ENCODE measurements at places on chromosomes 16 and 17. TPM values are rescaled to one million over a fixed set of nuclear protein-coding genes. Genes with fewer than 3 reads are reported as not detected.

C16orf54 gene
- total RNA-seq = not detected

CFAP97D1 gene
- not detected for total RNA-seq

KCNAB3 gene
- 0.49 TPM for total RNA-seq

ALOX15B gene
- total RNA-seq = not detected

SLC13A5 gene
- 0.19 TPM for total RNA-seq

KRTAP3-1 gene
- total RNA-seq = not detected

ZPBP2 gene
- not detected for total RNA-seq

CACNG5 gene
- not detected for total RNA-seq

CETP gene
- 15.9 TPM for total RNA-seq

CHST4 gene
- not detected for total RNA-seq

VAT1L gene
- total RNA-seq = 3.9 TPM

CRYBA1 gene
- not detected for total RNA-seq

ABCA10 gene
- 0.65 TPM for total RNA-seq

LGALS9 gene
- total RNA-seq = 19.4 TPM

Measured in bladder microvascular endothelial cell (primary cell).